Tibial artery (tissue), 4 donors: ENCODE measurements at places on chromosomes 3 and 15.

- DNase-seq: no peak
These were observed 119.2 kb downstream of the CORO2B start for GRCh38 chr15:68697711-68698690.

- no peak for DNase-seq
These were observed 12.1 kb upstream of the PAK6 start for GRCh38 chr15:40226736-40227135.

- DNase-seq: peak; percentile 51
These were observed 393.7 kb upstream of the C2CD4B start for GRCh38 chr15:62558640-62559380.

- no peak for DNase-seq
These were observed 331.0 kb upstream of the LRRFIP2 start for GRCh38 chr3:37505415-37505814.

DNA sequence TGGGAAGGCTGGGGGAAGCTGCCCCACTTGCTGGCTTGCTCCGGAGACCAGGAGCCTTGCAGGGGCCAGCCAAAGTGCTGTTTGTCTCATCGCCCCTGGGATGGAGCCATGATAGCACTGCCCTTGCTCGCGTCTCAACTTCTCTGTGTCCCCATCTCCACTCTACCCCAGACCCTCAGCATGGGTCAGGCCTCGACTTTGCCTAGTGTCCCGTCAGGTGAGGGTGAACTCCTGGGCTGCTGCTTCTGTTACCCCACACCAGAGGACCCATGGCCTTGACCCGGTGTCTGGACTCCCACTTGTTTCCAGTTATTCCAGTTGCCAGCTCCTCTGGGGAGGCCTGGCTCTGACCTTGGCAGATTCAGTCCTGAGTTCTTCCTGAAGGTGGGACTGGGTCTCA, 36.5 kb upstream of the DUSP7 start:
- DNase-seq: no peak

DNA sequence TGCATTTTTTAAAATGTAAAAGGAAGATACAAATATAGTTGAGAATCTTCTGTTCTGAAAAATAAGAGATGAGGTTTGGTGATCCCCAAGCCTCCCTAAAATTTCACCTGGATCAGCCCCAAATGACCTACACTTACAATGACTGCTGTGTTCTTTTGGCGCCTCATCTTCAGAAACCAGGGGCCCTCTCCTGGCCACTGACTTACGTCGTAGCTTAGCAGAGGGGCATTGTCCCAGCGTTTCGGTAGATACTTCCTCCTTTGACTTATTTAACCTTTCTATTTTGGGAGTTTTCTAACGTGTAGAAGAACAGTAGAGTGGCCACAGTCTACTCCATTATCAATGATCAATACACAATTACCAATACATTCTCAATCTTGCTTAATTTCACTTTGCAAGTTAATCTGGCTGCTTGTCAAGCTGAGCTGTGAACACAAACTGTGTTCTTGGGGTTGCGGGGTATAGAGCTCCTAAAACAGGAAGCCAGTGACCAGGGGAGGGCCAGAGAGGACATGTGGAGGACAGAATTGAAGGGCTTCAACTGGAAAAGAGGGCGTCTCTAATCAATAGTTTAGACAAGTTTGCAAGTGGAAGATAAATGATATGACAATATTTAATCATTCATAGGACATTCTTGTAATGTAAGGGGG, 419.5 kb downstream of the LPP start:
- DNase-seq: no peak

DNA sequence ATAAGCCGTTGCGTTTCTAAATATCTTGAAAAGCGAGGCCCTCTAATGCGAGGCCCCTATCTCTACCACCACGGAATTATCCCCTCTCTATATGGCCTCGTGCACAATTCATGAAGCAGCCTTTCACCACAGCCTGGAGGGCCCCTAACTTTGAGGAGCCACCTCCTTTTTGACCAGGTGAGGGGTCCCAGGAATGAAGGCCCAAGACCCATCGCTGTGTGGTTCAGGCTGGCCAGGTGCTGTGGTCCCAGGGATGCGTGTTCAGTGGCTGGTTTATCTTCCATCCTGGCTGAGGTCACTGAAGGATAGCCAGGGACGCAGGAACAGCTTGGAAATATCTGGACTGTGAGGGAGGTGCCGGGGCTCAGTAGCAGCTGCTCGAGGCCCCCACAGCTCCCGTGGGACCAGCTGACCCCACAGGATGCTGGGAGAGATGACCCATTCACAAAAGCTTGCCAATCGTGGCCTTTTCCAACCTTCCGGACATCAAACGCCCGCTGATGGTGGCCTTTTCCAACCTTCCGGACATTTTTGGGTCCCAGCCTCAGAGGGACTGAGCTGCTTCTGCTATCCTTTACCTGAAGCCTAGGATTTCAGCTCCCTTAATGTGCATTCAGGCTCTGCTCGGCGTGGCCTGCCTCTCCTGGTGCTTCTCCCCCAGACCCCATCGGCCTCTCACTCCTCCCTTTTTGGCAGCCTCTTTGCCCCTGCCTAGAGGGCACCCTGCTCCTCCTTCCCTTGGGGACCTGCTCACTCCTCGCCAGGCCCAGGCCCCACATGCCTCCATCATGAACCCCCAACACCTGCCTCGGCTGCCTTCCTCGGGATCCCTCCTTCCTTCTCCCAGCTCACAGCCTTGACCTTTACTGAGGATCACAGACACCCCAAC, 140.9 kb downstream of the CHSY1 start:
- DNase-seq: peak; percentile 40

GRCh38 chr15:39642011-39642640, 61.2 kb downstream of the THBS1 start:
- DNase-seq: no peak

DNA sequence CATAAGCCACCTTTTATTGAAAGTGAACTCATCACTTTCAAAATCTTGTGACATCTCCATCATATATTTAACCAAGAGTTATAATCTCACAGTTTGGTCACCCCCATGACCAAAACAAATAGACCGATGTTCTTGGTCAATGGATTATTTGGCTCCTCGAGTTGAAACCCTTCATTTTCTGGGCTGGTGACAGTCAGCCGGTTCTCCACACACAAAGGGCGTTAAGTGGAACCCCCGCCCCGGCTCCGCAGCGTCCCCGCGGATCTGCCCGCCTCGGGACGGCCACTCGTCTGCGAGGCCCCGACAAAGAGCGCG, 772 bp downstream of the TSPAN3 start:
- no peak for DNase-seq

GRCh38 chr3:172018364-172018763, 21.0 kb upstream of the FNDC3B start:
- DNase-seq: no peak

GRCh38 chr3:10547841-10548783, 42.7 kb upstream of the ATP2B2 start:
- DNase-seq: no peak
